ENCODE measurements at places on chromosomes 16 and 17.

DNA sequence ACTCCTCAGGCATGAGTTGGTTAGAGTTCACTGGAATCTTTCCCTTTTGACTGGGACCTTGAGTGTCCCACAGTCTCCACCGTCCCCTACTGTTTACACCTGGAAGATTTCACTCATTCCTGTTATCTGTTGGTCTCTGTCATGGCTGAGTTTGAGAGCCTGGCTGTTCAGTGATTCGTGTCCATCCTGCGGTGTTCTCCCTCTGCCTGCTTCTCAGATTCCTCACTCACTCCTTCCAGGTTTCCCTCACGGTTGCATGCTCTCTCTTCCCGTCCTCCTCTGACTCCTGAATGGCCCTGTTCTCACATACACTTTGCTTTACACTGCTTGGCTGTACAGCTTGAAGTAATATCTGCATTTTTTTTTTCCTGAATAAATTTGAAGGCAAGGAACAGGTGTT, 24.5 kb downstream of the OR1D5 start:
- no peak for DNase-seq

GRCh38 chr17:73612031-73612472, 32.2 kb downstream of the SDK2 start:
- DNase-seq: no peak

DNA sequence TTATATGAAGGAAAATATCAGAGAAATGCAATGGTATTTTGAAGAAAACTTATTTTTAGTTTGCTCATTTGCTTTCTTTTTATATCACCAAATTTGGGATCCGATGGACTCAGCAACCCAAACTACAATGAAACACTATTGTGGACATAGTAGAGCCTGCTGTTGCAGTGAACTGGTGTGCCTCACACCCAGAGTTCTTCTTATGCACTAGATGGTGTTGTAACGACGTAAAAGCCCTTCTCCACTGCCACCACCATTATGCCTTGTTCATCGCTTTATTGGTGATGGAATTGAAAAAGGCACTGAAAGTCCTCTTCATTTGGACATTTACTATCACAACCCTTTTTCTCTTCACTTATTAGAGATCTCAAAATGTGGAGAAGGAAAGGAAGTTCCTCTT, 381.3 kb downstream of the CDH8 start:
- no peak for DNase-seq

DNA sequence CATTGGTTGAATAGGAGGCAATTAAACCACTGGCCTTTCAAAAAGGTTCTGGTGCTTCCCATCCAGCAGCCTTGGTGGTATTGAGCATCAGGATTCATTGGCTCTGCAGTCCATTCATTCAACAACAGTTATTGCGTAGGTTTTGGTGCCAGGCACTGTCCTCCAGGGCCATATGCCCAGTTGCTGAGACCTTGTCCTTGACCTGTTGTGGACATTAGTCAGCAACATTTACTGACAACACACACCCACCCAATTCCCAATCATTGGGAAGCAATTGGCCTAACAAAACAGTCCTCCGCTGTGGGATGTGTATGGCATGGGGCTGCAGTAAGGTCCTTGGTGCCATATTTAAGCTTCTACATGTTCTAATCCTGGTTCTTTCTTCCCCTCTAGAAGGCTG, 82.2 kb downstream of the AXIN2 start:
- no peak for DNase-seq

DNA sequence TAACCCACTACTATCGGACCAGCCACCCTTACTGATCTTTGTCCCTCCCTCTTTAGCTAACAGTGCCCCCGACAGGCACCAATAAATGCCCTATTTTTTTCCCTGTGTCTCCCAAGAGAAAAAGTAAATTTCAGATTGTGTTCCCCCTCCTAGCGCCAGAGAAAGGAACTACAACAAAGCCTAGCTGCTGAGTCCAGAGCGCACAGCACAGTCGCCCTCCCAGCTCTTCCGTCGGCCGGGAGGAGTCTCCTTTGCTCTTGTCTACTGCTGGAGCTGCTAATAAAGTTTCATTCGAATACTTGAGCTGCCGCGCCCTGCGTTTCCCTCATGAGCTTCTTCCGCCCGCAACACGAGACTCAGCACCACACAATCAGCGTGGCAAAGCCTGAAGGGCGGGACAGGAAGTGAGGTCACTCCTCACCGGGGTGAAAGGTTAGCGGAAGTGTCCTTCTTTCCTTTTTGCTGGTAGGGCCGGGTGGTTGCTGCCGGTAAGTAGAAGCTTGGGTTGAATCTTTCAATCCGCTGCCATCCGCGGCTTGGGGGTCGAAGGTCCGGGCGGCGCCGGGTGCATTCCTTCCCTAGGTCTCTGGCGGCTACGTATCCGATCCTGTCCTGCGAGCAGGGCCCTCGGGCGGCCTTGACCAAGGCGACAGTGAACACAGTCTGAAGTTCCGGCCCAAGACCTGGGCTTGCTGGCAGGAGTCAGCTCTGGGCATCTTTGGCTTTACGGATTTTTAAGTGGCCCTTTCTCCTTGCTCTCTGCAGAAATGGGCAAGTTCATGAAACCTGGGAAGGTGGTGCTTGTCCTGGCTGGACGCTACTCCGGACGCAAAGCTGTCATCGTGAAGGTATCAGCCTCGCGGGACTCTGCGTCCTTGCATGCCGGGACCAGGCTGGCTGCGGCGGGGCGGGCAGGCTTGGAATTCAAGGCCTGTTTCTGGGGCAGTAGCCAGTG, at the start of gene RPL27:
RPL27 (plus strand) TSS at position 436 of the 955 bp plus-strand sequence; CDS start at position 768, 332 bp downstream.
- peak; percentile 99 for DNase-seq

DNA sequence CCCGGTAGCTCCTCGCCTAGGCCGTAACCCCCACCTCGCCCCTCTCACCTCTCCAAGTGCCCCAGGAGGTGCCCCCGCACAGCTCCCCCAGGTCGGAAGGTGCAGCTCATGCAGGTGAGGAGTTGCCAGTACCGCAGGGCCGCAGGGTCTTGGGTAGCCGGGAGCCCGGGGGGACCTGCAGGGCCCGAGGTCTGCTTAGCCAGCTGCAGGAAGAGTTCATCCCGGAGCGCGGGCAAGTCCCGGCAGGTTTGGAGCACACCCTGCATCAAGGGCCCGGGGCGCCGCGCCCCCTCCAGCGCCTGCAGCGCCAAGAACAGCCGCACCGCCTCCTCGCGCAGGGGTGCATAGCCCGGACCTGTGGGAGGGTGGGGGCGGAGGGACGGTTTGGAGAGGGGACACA, 4.8 kb downstream of the PLEKHH3 start:
- no peak for DNase-seq

DNA sequence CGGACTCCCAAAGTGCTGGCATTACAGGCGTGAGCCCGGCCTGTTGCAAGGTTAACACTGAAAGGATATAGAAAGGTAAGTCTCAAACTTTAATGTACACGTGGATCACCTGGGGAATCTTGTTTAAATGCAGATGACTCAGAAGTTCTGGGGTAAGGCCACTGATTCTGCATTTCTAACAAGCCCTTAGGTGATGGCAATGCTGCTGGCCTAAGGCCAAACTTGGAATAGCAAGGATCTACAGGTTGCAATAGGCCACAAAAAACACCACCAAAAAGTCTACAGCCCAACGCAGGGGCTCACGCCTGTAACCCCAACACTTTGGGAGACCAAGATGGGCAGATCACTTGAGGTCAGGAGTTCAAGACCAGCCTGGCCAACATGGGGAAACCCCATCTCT, 4.2 kb downstream of the CMTM4 start:
- no peak for DNase-seq

DNA sequence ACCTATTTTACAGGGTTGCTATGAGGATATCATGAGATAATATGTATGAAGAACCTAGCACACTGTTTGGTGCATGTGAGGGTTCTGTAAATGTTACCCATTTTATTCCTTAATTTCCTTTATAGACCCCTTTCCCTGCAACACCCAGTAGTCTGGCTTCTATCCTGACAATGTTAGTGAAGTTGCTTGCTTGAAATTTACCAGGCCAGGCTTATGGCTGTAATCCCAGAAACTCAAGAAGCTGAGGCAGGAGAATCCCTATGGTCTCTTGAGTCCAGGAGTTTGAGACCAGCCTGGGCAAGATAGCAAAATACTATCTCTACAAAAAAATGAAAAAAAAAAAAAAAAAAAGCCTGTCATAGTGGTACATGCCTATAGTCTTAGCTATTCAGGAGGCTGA, 722.0 kb downstream of the MAF start:
- no peak for DNase-seq

GRCh38 chr16:89061590-89062380, 31.9 kb upstream of the ACSF3 start:
- no peak for DNase-seq

DNA sequence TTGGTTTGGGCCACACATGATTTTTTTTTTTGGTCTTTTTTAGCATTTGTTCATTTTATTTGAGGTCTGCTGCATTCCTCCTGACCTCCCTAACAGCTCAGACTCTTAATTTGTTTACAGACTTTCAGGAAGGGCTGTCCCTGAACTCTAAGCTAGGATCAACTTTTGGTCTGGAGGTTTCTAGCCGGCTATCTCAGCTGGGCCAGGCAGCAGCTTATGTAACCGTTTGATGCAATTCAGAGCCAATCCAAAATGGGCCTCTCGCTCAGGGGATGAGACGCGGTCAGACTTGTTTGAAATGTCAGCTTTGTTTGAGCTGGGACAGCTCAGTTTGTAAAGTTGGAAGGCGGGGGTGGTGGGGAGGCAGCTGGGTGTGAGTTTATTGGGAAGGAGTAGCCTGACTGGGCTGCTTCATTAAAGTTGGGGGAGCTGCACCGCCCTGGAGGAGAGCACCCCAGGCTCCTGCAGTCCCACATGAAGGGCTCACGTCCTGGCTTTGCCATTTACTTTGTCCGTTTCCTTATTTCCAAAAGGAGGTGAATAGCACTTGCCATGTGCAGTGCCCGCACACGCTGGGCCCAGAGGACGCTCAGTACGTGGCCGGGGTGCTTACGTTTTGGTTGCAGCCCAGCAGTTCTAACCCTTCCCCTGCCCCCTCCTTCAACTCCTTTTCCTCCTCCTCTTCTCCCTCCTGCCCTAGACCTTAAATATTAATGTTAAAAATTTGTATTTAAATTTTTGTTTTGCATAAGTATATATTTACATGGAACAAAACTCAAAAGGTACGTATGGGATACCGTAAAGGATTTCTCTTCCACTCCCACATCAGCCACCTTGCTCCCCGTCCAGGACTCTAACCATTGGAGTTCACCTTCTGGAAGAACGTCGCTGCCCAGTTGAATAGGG, 121.2 kb downstream of the SNX29 start:
- peak; percentile 20 for DNase-seq

GRCh38 chr17:46045639-46046038, 46.6 kb downstream of the STH start:
- no peak for DNase-seq

GRCh38 chr16:77840673-77841501, 52.5 kb downstream of the VAT1L start:
- DNase-seq: peak; percentile 59

DNA sequence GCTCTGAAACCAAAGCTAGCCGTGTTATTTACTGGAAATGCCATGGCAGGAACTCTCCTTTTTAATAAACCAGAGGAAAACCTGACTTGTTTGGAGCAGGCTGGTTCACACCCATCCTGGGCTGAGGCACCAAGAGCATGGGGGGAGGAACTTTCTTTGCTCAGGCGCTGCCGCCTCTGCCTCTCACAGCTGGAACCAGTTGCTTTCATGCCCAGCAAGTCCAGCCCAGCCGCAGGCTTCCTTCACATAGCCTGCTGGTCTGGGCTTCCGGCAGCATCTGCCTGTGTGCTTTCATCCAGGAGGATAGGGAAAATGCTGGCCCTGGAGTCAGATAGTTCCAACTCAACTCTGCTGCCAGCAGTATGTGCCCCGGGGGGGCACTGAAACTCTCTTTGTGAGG, 88.1 kb upstream of the ASIC2 start:
- DNase-seq: no peak

GRCh38 chr16:3252967-3253366, 3.5 kb downstream of the MEFV start:
- no peak for DNase-seq

- no peak for DNase-seq
These were observed 21.7 kb downstream of the SPHK1 start for GRCh38 chr17:76405967-76406647.

- DNase-seq: no peak
These were observed 17.9 kb upstream of the AKAP1 start for GRCh38 chr17:57067162-57067561.

DNA sequence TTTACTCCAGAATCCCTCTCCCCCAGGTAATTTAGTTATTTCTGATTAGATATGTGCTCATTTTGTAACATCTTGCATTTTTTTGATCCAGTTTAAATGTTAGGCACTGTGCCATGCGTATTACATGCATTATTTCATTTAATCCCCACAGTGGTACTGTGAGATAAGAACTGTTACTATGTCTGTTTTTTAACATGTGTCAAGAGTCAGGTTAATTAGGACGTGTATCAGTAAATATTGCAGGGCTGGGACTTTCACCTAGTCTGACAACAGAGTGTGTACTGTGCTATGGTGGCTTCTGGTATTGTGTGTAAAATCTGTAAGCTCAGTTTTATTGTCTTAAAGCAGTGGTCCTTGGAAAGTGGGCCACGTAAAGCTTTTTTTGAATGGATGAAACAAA, 10.6 kb downstream of the RSPRY1 start:
- no peak for DNase-seq

DNA sequence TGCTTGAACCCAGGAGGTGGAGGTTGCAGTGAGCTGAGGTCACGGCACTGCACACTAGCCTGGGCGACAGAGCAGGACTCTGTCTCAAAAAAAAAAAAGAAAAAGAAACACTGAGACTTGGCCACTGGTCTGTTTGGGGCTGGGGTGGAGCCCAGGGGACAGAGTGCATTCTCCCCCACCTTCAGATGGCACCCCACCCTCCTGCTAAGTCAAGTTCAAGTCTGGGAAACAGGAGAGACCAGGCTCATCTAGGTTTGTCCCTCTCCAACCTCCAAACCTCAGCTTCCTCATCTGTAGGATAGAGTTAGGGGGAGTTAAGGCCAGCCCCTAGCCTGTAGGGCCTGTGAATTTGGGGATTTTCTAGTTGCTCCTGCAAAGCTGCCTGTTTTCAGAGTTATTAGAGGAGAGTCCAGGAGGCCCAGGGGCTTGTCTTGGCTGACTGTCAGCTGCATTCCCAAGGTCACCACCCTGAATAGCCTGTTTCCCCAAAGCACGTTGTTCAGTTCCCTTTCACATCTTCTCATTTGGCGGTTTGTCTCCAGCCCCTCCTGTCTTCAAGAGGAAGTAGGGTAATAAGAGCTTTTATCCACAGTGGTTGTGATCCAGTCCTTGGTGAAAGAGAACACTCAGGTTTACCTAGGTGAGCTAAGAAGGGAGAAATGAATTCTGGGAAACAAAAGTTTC, 2.2 kb downstream of the MT3 start:
- DNase-seq: no peak

DNA sequence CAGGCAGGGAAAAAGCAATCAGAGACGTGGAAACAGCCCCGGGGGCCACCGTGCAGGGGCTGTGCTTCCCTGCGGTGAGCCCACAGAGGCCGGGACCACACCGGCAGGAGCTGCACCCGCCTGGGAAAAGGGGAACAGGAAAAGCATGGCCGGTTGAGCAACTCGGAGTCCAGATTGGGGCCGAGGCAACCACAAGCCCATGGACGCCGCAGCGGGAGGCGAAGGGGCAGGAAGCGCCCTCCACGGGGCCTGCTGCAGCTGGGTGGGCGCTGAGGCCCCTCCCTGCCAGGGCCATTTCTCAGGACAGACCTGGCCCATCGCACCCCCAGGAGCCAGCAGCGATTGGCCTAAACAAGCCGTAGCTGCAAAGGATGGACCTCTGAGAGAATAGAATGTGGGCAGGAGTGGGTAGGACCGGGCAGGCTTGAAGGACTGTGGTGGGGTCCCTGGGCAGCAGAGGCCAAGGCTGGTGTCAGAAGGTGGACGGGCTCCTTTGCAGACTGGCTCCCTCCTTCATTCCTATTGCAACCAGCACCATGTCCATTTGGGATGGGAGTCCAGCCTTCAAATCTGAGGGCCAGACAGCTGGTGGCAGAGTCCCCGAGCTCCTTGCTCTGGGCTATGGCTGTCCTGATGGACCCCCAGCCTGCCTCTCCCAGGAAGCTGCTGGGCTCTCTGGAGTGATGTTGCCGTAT, 30.4 kb downstream of the COX4I1 start:
- no peak for DNase-seq
